Left lung (tissue), 14 donors: ENCODE measurements at places on chromosomes 1 and 21. TPM values are rescaled to one million over a fixed set of nuclear protein-coding genes. Genes with fewer than 3 reads are reported as not detected.

- H3K4me3 ChIP-seq = no peak overlapping the region
- peak; percentile 59 for DNase-seq
- peaks cover 25% of the 10 kb centered on the region for H3K27me3 ChIP-seq
- H3K36me3 ChIP-seq = no peaks in the 10 kb centered on the region
- H3K4me1 ChIP-seq = no peaks in the 10 kb centered on the region
Measured at GRCh38 chr1:205939690-205940330, 3.4 kb downstream of the SLC26A9 start.

- H3K4me3 ChIP-seq = no peak overlapping the region
- H3K4me1 ChIP-seq = no peaks in the 10 kb centered on the region
- no peak overlapping the region for H3K27ac ChIP-seq
- H3K36me3 ChIP-seq = no peaks in the 10 kb centered on the region
- no peak for DNase-seq
Measured at GRCh38 chr1:197285526-197286205, 17.6 kb downstream of the CRB1 start.

- no peaks in the 10 kb centered on the region for H3K36me3 ChIP-seq
- no peak overlapping the region for H3K4me3 ChIP-seq
- H3K4me1 ChIP-seq = no peaks in the 10 kb centered on the region
- no peak for DNase-seq
- no peak overlapping the region for H3K27ac ChIP-seq
Measured at GRCh38 chr1:187516874-187517273, 688.1 kb downstream of the PLA2G4A start.

DNA sequence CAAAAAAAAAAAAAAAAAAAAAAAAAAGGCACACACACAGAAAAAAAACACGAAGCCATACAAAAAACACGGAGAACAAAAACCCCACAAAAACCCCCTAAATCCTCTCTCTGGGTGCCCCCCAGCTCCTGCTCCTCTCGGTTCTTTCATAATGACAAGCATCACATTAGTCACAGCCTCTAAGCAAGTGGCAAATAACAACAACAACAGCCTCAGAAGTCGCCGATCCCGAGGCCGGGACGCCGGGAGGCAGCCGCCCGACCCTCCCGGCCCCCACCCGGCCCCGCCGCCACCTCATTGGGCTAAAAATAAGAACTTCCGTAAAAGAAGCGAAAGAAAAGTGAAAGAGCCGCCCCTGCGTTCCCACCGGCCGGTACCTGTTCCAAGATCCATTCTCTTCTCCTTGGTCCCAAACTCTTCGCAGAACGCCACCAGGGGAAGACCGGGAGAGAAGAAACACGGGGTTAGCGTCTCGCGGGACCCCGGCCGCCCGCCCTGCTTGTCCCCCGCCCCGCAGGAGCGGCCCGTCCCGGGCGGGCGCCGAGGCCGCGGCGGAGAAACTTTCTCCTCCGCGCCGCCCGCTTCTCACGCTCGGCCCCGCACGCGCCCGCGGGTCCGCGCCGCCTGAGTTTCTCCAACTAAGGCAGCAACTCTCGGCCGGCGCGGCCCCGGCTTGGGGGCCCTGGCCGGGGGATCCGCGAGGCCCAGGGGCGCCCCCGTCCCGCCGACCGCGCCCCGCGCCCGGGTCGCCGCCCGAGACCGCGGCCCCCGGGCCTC, 102.8 kb downstream of the CASZ1 start:
- H3K4me1 ChIP-seq = peaks cover 7% of the 10 kb centered on the region
- no peak for DNase-seq
- H3K27ac ChIP-seq = peak overlapping the region; percentile 89
- peak overlapping the region; percentile 79 for H3K4me3 ChIP-seq
- H3K27me3 ChIP-seq = no peaks in the 10 kb centered on the region

DNA sequence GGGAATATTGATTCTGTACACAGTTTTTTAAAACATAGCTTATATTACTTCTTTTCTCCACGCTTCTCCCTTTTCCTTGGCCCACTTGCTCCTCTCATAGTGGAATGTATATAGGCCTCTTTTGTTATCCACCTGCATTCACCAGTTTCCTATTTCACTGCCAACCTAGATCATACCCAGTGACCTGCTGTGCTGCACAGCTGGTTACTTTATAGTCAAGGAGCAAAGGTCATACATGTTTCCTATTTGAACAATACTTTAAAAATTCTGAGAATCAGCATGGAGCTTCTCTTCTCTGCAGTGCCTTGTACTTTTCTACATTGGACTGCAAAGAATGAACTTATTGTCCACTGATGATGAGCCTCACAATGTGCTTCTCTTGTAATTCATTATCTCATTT, 4.3 kb upstream of the SLC35D1 start:
- H3K36me3 ChIP-seq = no peaks in the 10 kb centered on the region
- no peak overlapping the region for H3K27ac ChIP-seq
- peaks cover 4% of the 10 kb centered on the region for H3K4me1 ChIP-seq

DNA sequence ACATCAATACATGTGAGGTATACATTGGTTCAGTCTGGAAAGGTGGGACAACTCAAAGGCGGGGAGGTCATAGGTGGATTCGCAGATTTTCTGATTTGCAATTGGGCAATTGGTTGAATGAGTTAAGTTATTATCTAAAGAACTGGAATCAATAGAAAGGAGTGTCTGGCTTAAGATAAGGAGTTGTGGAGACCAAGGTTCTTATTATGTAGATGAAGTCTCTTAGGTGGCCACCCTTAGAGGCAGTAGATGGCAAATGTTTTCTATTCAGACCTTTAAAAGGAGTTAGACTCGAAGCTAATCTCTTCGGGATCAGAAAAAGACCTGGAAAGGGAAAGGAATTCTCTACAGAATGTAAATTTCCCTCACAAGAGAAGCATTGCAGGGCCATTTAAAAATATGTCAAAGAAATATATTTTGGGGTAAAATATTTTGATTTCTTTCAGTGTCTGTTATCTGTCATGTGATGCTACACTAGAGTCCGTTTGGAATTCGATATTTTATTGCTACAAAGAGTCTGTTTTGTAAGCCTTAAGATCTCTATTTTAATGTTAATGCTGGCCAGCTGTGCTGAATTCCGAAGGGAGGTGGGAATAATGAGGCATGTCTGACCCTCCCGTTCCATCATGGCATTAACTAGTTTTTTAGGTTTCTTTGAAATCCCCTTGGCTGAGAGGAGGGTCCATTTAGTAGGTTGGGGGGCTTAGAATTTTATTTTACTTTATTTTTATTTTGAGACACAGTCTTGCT, 265.1 kb downstream of the PTPRU start:
- DNase-seq = no peak
- H3K27ac ChIP-seq = no peak overlapping the region
- no peak overlapping the region for H3K4me3 ChIP-seq
- no peaks in the 10 kb centered on the region for H3K4me1 ChIP-seq

DNA sequence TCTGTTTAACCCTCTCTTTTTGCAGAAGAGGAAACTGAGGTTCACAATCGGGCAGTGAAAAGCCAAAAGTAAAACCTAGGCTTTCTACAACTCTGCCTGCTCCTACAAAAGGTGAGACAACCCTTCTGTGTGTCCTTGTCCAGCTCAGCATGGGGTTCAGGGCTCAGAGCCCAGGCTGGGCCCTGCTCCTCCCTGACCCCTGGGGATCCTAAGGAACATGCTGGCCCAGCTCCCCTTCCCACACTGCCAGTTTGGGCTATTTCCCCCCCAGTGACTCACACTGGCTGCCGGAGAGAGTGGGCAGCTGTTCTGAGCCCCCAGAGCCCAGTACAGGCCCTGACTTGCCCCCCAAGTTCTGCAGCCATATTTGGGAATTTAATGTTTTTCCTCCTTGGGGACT, 8.9 kb downstream of the FAM229A start:
- H3K27me3 ChIP-seq = no peaks in the 10 kb centered on the region
- H3K4me3 ChIP-seq = no peak overlapping the region
- H3K36me3 ChIP-seq = no peaks in the 10 kb centered on the region
- H3K4me1 ChIP-seq = peaks cover 28% of the 10 kb centered on the region
- DNase-seq = no peak
- peak overlapping the region; percentile 93 for H3K27ac ChIP-seq

DNA sequence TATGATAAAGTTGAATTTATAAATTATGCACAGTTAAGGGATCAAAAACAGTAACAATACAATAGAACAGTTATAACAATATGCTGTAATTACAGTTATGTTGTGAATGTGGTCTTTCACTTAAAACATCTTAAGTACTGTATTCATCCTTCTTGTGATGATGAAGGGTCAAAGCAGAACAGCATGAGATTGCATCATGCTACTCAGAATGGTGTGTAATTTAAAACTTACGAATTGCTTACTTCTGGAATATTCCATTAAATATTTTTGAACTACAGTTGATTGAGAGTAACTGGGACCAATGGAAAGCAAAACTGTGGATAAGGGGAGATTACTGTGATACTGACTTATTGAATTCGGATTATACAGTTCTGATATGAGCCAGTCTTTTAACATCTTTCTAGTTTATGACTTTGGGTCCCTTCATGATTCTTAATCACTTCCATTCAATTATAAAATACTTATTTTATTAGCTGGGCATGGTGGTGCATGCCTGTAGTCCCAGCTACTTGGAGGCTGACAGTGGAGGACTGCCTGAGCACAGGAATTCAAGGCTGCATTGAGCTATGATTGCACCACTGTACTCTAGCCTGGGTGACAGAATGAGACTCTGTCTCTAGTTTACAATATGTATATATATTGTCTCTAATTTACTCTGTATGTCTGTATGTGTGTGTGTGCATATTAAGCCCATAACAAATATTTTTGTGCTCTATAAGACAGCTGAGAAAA, 43.2 kb downstream of the ATP1B1 start:
- no peak overlapping the region for H3K27ac ChIP-seq
- no peak for DNase-seq
- no peak overlapping the region for H3K4me3 ChIP-seq
- no peaks in the 10 kb centered on the region for H3K27me3 ChIP-seq

GRCh38 chr1:112239683-112240330, 156.2 kb upstream of the CTTNBP2NL start:
- no peaks in the 10 kb centered on the region for H3K36me3 ChIP-seq
- no peak overlapping the region for H3K27ac ChIP-seq
- H3K27me3 ChIP-seq = no peaks in the 10 kb centered on the region
- H3K4me3 ChIP-seq = no peak overlapping the region
- H3K4me1 ChIP-seq = no peaks in the 10 kb centered on the region
- DNase-seq = no peak

- DNase-seq = no peak
- H3K27ac ChIP-seq = no peak overlapping the region
- no peak overlapping the region for H3K4me3 ChIP-seq
Measured at GRCh38 chr1:232226197-232226712, 403.7 kb downstream of the SIPA1L2 start.

- H3K27me3 ChIP-seq = no peaks in the 10 kb centered on the region
- no peaks in the 10 kb centered on the region for H3K36me3 ChIP-seq
- no peak overlapping the region for H3K4me3 ChIP-seq
- no peak overlapping the region for H3K27ac ChIP-seq
- H3K4me1 ChIP-seq = peaks cover 40% of the 10 kb centered on the region
Measured at GRCh38 chr21:14690886-14691285, 144.8 kb upstream of the SAMSN1 start.

DNA sequence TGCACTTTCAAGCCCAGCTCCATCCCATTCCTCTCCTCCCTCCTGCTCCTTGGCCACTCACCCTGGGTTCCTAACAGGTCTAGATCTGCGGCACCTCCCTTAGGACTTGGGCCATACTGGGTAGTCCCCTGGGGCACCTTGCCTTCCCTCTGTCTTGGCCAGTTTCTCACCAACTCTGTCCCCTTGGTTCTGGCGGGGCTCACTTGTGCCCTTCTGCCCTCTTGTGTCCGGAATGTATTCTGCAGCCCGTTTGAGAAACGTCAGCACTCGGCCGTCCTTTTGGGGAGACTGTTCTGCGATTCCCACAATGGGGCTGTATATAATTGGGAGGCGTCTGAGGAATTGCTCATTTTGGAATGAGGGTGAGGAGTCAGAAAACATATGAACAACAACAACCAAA, 162.4 kb downstream of the ZSCAN20 start:
- no peaks in the 10 kb centered on the region for H3K4me1 ChIP-seq
- H3K36me3 ChIP-seq = no peaks in the 10 kb centered on the region
- peaks cover 34% of the 10 kb centered on the region for H3K27me3 ChIP-seq
- no peak overlapping the region for H3K27ac ChIP-seq

GRCh38 chr1:237709355-237709754, 181.4 kb downstream of the ZP4 start:
- no peak overlapping the region for H3K27ac ChIP-seq
- H3K4me1 ChIP-seq = no peaks in the 10 kb centered on the region
- H3K4me3 ChIP-seq = no peak overlapping the region
- no peak for DNase-seq

GRCh38 chr1:58622571-58622970, 45.5 kb upstream of the TACSTD2 start:
- no peaks in the 10 kb centered on the region for H3K27me3 ChIP-seq
- DNase-seq = no peak

GRCh38 chr1:228180959-228181644, 15.5 kb downstream of the IBA57 start:
- no peak for DNase-seq
- H3K36me3 ChIP-seq = no peaks in the 10 kb centered on the region
- no peaks in the 10 kb centered on the region for H3K27me3 ChIP-seq
- H3K4me3 ChIP-seq = no peak overlapping the region

GRCh38 chr1:205015241-205015640, 27.8 kb upstream of the CNTN2 start:
- no peak overlapping the region for H3K27ac ChIP-seq
- no peaks in the 10 kb centered on the region for H3K36me3 ChIP-seq
- no peak for DNase-seq
- H3K4me3 ChIP-seq = no peak overlapping the region
- no peaks in the 10 kb centered on the region for H3K27me3 ChIP-seq
- H3K4me1 ChIP-seq = no peaks in the 10 kb centered on the region

DNA sequence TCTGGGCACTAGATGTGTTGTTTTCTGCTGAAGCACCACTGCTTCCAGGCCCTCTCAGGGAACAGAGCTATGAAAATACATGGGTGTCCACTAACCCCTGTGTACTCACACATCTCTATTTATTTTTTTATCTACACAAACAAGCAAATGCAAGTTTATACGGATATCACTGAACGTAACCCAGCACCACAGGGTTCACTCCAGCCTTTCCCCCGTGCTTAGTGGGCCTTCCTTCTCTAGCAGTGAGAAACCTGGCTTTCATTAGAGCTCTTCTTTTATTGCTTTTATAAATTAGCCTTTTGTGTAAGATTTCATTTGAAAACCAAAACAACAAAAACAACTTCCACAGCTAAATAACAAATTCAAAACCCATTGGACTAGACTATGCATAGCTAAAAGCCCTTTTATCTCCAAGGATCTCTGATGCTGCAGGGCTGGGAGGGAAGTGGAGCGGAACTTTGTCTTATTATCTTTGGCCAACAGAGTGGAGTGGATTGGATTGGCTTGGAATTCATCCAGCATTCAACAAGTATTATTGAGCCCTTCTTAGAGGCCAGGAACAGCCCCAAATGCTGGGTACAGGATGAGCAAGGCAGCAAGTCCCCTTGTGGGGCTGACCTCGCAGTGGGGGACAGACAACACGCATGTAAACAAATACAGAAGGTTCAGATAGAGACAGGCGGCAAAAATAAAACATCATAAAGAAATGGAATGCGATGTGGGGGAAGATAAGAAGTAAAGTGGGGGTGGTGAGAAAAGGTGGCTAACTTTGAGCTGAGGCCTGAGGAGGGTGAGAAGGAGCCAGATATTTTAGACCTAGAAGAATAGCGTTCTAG, 371.8 kb upstream of the POU3F1 start:
- no peak overlapping the region for H3K4me3 ChIP-seq
- H3K27me3 ChIP-seq = no peaks in the 10 kb centered on the region
- H3K4me1 ChIP-seq = no peaks in the 10 kb centered on the region

The YARS1 gene
- 126 TPM for total RNA-seq

The PCP4 gene
- total RNA-seq = 3.5 TPM

The ATP8B2 gene
- 36.6 TPM for total RNA-seq

The TEX38 gene
- not detected for total RNA-seq

The PPFIA4 gene
- total RNA-seq = 1.3 TPM

The RGS13 gene
- 1.4 TPM for total RNA-seq

The HTR1D gene
- total RNA-seq = 0.15 TPM

The CFHR2 gene
- total RNA-seq = not detected

The FASLG gene
- 1.4 TPM for total RNA-seq

The ZNF678 gene
- 7.3 TPM for total RNA-seq

The PRRX1 gene
- total RNA-seq = 64.4 TPM

The TLR5 gene
- 27.6 TPM for total RNA-seq

The S100A16 gene
- 145 TPM for total RNA-seq

The ITLN1 gene
- 3.3 TPM for total RNA-seq
